Activated T-cell treated with anti-CD3 and anti-CD28 coated beads, Interleukin-2, amount 50 U/mL, for 72 hours (primary cell): ENCODE measurements at places on chromosomes 4 and X. TPM values are rescaled to one million over a fixed set of nuclear protein-coding genes. Genes with fewer than 3 reads are reported as not detected.

The SLC4A4 gene
- total RNA-seq = 0.26 TPM

The TEX13D gene
- total RNA-seq = not detected

The TCP11X2 gene
- total RNA-seq = not detected

The CXCL8 gene
- total RNA-seq = 2.0 TPM

The NPY5R gene
- not detected for total RNA-seq

The TMEM271 gene
- not detected for total RNA-seq

The SPON2 gene
- 7.0 TPM for total RNA-seq

The CLDN22 gene
- total RNA-seq = not detected

The CYLC1 gene
- not detected for total RNA-seq

The HELT gene
- not detected for total RNA-seq

The NCAPG gene
- total RNA-seq = 79.1 TPM

The AMTN gene
- not detected for total RNA-seq

The SULT1E1 gene
- total RNA-seq = not detected

The ARR3 gene
- not detected for total RNA-seq

The CT83 gene
- not detected for total RNA-seq

The ERAS gene
- 0.31 TPM for total RNA-seq

The RS1 gene
- total RNA-seq = not detected

The NDP gene
- total RNA-seq = not detected

The DAPP1 gene
- total RNA-seq = 48.1 TPM

The TMEM154 gene
- 16.8 TPM for total RNA-seq
